ENCODE measurements at places on chromosomes 4 and X.
A peak's percentile ranks its signal among the peaks of the same experiment; 100 is the strongest.

- no peak for DNase-seq
These were observed 106.8 kb downstream of the ATG4A start for GRCh38 chrX:108198420-108198819.

- DNase-seq = peak; percentile 86
These were observed 137.8 kb upstream of the CPEB2 start for GRCh38 chr4:14864365-14865030.

DNA sequence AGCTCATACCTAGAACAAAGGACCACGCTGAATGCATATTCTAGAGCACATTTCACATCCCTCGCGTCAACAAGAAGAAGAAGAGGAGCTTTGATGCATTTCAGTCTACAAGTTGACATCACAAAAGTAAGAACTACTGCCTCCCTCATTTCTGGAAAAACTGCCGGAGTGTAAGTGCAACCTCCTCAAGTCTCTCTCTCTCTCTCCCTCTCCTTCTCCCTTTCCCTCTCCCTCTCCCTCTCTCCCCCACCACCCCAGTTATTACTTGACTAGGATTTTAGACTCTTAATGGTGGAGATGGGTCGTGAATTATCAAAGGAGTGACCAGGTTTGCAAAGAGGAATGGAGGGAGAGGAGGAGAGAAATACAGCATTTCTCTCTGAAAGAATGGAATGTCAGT is 1.4 kb upstream of the IRS4 start:
- no peak for DNase-seq

- DNase-seq = peak; percentile 63
These were observed 123.3 kb upstream of the TBL1X start for GRCh38 chrX:9341291-9342201.
